ENCODE measurements at places on chromosomes 6 and 20. TPM values are rescaled to one million over a fixed set of nuclear protein-coding genes. Genes with fewer than 3 reads are reported as not detected.

Gene KCNK5
- 9.0 TPM for polyA plus RNA-seq

Gene SPDEF
- 0.08 TPM for polyA plus RNA-seq

Gene PLCB4
- polyA plus RNA-seq, result 13.9 TPM

Gene CSNK2A1
- polyA plus RNA-seq, result 137 TPM

Gene IL17A
- not detected for polyA plus RNA-seq

Gene PKHD1
- 25.1 TPM for polyA plus RNA-seq
